ENCODE measurements at places on chromosomes 2 and 18.

GRCh38 chr2:113034016-113034415 is 18.7 kb downstream of the IL36B start:
- DNase-seq: no peak

- peak; percentile 55 for DNase-seq
Measured at GRCh38 chr2:48651158-48651790, 33.6 kb downstream of the GTF2A1L start.

- DNase-seq: no peak
Measured at GRCh38 chr2:85435220-85435958, 16.9 kb downstream of the SH2D6 start.

- DNase-seq: no peak
Measured at GRCh38 chr2:61272421-61273070, 110.6 kb downstream of the C2orf74 start.

DNA sequence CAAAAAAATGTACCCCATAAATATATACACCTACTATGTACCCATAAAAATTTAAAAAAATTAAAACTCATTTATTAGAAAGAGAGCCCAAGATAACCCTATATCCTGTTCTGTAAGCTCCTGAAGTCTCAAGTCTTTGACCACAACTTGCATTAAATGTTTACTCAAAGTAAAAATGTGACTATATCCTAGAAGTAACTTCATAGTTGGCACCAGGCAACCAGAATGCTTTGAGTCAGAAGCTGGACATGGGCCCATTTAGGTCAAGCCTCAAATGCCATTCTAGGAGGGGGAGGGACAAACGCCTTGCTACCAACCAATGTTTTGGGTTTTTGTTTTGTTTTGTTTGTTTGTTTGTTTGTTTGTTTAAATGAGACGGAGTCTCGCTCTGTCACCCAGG is 9.3 kb upstream of the TBC1D8 start:
- DNase-seq: peak; percentile 40

- no peak for DNase-seq
Measured at GRCh38 chr2:162711832-162712540, 126.6 kb downstream of the KCNH7 start.

DNA sequence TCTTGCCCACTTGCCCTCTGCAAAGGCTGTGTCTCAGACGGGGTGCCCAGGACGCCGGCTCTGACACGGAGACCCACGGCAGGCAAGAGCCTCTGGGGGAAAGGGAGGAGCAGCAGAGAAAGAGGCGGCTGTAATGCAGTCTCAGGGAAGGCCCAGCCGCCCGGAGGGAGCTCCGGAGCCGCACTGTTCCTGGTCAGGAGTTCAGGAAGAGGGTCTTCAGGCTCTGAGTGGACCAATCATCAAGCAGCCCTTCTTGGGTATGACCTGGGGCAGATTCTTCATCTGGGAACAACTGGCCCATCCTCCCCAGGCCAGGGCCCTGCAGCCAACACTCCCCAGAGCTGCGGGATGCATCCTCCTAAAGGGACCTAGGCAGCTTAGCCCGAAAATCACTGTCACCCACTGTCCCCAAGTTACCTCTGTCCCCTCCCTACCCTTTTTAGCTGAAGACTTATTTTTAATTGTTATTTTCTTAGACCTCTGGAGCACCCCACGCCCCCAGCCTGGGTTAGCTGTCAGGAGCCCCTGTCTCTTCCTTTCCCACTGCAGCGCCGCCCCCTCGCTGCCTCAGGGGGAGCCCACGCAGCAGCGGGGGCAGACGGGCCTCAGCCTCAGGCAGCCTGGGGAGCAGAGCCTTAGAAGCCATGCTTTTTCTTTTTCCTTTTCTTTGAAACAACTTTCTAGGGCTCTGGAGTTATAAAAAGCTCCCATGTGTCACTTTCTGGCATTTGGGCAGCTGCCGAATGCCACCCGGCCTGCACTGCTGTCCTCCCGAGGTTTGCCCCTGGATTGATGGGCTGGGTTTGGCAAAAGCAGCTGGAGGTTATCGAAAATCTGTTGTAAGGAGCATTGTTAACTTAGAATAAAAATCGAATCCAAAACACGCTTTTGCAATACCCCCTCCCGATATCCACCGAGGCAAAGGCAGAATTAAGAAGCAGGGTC is 644 bp upstream of the NEU2 start:
- no peak for DNase-seq

Data from astrocyte (in vitro differentiated cells and primary cell).